RWPE1 (cell line): ENCODE measurements at places on chromosomes 13 and 19.
A peak's percentile ranks its signal among the peaks of the same experiment; 100 is the strongest.

DNA sequence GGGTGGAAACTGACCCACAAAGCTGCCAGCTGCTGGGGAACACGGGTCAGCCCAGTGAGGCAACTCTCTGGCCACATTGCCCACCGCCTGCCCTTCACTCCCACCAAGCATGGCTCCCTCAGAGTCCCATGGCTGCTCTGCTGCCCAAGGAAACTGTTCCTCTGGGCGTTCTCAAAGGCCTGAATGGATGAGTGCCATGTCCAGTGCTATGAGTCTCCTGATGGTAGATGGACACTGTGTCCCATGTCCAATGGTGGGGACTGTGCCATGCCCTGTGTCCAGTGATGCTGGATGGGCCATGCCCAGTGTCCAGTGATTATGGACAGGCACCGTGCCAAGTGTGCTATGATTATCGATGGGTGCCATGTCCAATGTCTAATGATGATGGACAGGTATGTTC lies 88.8 kb downstream of the ANKRD10 start:
- no peak for DNase-seq

GRCh38 chr19:30373593-30373992 lies 1.4 kb downstream of the ZNF536 start:
- DNase-seq: no peak

DNA sequence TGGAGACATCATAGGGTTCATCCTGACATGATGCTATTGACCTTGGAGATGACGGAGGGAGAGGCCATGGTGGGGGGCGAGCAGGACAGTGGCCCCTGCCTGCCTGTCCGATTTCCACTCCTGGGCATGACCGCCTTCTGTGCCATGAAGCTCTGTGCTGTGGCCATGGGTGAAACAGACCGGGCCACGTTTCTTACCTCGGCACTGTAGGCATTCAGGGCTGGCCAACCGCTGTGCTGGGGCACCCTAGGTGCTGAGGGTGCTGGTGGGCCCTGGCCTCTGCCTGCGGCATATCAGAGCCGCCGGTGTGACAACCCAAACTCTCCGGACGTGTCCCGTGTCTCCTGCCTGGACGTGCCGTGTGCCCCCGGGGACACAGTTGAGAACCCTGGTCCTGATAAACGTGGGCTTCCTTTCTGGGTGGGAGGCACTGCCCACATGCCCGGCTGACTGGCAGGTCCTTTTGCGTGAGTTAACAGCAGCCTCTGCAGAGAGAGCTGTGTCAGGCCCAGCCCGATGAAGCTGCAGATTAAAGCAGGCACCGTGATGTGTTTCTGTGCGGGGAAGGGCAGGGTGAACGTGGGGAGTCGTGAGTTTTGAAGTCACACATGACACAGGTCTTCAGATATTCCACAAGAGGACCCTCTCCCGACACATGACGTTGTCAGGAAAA lies 46.5 kb downstream of the TMEM255B start:
- DNase-seq: no peak

GRCh38 chr19:7981199-7981598 lies 24.2 kb downstream of the ELAVL1 start:
- no peak for DNase-seq

GRCh38 chr13:109293166-109293565 lies 493.2 kb downstream of the IRS2 start:
- DNase-seq: no peak

GRCh38 chr19:41960973-41961372 lies 1.9 kb upstream of the RABAC1 start:
- DNase-seq: no peak

DNA sequence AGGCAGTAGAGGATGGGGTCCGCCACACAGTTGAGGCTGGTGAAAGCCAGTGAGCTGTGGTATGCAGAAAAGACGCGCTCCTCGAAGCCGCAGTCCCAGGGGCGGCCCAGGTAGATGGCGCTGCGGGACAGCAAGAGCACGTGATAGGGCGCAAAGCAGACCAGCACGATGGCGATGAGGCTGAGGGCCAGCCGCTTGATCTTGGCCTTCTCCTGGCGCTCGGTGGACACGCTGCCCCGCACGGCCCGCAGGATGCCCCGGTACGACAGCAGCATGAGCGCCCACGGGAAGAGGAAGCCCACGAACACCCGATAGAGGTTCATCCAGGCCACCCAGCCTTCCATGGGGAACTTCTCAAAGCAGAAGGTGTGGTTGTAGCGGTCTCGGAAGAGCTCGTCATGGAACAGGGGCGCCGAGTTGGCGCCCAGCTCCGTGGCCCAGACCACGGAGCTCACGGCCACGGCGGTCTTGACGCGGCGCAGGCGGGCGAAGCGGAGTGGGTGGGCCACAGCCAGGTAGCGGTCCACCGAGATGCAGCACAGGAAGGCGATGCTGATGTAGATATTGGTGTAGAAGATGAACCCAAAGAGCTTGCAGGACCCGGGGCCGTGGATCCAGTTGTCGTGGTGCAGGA lies 6.5 kb upstream of the OPA3 start:
- DNase-seq: no peak

- peak; percentile 67 for DNase-seq
Measured at GRCh38 chr19:34808566-34808965, 35.6 kb upstream of the ZNF599 start.

GRCh38 chr13:105445796-105446195 lies 1089.7 kb downstream of the EFNB2 start:
- DNase-seq: no peak

GRCh38 chr19:32661318-32661717 lies 13.7 kb downstream of the ANKRD27 start:
- DNase-seq: no peak

DNA sequence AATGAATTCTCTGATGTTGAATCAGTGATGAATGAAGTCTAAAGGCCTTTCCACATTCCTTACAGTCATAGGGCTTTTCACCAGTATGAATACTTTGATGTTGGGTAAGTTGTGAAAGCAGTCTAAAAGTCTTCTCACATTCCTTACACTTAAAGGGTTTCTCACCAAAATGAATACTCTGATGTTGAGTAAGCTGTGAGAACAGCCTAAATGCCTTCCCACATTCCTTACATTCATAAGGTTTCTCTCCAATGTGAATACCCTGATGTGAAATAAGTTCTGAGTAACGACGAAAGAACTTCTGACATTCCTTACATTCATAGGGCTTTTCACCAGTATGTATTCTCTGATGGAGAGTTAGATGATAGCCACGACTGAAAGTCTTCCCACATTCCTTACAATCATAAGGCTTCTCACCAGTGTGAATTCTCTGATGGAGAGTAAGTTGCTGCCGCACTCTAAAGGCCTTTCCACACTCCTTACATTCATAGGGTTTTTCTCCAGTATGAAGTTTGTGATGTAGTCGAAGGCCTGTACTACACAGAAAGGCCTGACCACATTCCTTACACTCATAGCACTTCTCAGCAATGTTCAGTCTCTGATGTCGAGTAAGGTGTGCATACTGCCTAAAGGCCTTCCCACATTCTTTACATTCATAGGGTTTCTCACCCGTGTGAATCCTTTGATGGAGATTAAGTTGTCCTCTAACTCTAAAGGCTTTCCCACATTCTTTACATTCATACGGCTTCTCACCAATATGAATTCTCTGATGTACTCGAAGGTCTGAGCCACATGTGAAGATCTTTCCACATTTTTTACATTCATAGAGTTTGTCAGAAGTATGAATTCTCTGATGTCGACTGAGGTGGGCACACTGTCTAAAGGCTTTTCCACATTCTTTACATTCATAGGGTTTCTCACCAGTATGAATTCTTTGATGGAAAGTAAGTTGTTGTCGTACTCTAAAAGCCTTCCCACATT lies 19.9 kb downstream of the ZFP30 start:
- no peak for DNase-seq

- no peak for DNase-seq
Measured at GRCh38 chr13:77056382-77056781, 29.4 kb upstream of the FBXL3 start.

GRCh38 chr13:38430796-38431195 lies 81.1 kb downstream of the UFM1 start:
- no peak for DNase-seq

- DNase-seq: peak; percentile 10
Measured at GRCh38 chr13:72384879-72385278, 342.6 kb downstream of the MZT1 start.

- no peak for DNase-seq
Measured at GRCh38 chr13:58298556-58299135, 667.1 kb downstream of the PCDH17 start.

DNA sequence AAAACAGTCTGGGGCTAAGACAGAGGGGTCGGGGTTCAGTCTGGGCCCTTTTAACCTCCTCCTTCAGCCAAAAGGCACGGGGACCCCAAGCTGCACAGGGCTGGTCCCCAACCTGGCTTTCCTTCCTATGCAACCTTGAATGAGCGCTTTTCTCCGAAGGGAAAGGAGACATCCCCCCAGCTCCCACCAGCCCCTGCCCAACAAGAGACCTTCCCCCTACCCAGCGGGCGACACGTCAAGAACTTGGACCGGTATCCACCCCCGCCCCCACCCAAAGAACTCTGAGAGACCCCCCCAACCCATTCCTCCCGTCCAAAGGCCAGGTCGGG lies 35.0 kb upstream of the NANOS3 start:
- DNase-seq: no peak

GRCh38 chr13:98039964-98040363 lies 86.5 kb downstream of the IPO5 start:
- no peak for DNase-seq

DNA sequence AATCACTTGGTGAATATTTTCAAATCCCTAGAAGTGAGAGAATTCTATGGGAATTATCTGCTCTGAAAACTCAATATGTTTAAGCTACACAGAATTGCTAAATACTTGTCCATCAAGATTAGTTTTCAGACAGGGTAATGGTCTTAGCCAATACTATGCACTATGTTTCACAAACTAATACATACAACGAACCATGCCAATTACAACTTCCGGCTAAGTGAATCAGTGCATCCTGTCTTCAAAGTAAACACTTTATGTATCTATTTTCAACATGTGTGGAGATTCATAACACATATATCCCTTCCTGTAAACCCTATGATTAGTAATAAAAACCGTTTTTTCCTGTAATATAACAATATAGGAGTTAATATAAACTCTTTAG lies 181.5 kb downstream of the POSTN start:
- DNase-seq: no peak

- DNase-seq: no peak
Measured at GRCh38 chr19:17949956-17950309, 17.0 kb upstream of the KCNN1 start.

DNA sequence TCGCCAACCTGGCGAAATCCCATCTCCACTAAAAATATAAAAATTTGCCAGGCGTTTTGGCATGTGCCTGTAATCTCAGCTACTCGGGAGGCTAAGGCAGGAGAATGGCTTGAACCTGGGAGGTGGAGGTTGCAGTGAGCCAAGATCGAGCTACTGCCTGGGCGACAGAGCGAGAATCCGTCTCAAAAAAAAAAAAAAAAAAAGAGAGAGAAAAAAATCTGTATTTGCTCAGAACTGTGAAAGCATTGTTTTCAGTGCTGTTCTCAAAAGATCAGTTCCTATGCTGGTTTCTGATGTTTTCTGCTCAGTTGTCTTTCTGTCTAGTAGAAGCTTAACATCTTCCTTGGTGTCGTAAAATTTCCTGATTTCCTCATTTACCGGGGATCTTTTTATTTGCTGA lies 2.5 kb downstream of the SF3A2 start:
- no peak for DNase-seq

DNA sequence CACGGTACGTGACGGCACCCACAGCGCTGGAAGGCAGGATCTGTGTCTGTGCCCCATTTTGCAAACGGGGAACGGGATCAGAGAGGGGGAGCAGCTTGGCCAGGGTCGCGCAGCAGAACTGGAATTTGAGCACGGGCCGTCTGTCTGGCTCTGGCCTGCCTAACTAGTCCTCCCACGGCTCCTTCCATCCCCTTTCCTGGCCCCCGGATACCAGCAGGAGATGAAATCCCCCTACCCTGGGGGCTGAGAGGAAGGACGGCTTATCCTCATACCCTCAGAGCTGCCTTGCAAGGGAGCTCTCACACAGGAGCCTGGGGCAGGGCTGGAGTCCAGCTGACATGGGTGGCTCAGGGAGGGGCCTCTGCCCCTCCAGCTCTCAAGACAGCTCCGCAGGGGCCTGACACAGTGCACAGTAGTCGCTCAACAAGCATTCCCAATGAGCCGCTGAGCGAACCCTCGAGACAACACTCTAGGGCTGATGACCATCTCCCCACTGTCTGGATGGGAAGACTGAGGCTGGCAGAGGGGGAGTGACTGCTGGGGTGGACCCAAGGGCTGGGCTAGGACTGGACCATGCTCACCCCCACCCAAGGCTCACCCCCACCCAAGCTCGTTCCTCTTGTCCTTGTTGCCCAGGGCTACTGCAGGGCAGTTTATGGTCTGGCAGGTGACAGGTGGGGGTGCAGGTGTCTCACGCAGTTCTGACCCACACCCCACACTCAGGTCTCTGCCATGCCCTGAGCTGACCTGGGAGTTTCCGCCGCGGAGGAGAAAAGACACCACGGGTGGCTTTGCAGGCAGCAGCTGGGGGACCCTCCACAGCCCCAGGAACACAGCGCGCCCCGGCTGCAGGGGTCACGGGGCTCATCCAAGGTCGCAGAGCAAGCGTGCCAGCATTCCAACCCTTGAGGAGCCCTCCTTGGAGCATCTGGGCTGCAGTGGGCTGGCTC lies 4.0 kb downstream of the ZBTB7A start:
- no peak for DNase-seq

DNA sequence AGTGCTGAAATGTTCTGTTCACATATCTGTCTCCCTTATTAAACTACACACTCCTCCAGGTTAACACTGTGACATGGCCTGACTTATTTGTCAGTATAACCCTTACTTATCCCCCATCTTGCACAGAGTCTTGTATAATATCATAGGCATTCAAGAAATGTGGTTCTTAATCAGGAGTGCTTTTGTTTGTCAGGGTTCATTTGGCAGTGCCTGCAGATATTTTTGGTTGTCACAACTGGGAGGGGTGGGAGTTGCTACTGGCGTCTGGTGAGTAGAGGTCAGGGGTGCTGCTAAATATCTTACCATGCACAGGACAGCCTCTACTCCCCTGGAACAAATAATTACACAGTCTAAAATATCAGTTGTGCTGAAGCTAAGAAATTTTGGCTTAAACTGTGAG lies 20.4 kb upstream of the OBI1 start:
- no peak for DNase-seq

GRCh38 chr13:41059456-41060081 lies 1.7 kb upstream of the WBP4 start:
- no peak for DNase-seq

DNA sequence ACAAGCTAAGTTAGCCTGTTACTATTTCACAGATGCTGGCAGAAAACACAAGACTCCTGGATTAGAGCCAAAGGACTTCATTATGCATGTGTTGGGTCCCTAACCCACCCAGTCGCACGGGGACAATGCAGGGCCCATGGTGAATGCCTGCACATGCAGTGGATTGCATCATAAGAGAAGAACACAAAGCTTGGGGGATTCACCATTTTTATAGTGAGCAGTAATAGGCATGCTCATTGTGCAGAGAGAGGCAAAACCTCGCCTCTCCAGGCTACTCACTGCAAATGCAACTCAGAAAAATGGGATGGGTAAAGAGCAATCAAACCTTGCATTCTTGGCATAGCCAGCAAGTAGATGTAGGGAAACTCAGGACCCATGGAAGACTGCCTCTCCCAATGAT lies 115.8 kb downstream of the DIAPH3 start:
- DNase-seq: no peak
